Fibroblast of the aortic adventitia (primary cell): ENCODE measurements at places on chromosomes 5 and 9. TPM values are rescaled to one million over a fixed set of nuclear protein-coding genes. Genes with fewer than 3 reads are reported as not detected.

The AQP3 gene
- 0.54 and 1.9 TPM in 2 replicates for total RNA-seq

The STING1 gene
- 15.0 and 42.1 TPM in 2 replicates for total RNA-seq

DNA sequence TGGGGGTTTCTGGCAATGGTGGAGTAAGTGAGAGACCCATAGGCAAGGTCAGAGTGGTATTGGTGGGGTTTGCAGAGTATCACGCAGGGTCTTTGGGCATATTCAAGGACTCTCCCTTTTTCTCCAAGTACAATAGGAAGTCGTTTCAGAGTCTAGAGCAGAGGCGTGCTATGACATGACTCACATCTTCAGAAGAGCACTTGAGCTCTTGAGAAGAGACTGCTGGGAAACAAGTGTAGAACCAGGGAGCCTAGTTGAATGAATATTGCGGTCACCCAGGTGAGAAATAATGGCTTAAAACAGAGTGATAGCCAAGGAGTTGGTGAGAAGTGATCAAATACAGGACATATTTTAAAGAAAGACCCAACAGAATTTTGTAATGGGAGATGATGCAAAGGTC, 813.4 kb downstream of the TLE1 start:
- no peak for DNase-seq

DNA sequence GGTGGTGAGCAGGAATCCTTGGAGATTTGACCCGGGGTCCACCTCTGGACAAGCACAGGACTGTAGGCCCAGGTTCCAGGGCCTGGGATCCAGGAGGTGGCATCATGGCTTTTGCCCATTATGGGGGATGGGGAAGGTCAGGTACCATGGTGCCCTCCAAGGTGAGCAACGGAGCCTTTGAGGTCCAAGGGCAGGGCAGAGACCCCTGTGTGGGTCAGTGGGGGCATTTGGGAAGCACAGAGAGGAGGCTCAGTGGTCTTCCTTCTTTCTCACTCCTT, 117.7 kb downstream of the RXRA start:
- DNase-seq, result no peak
